Hypothalamus (tissue), 51 donors: ENCODE measurements at places on chromosomes 12 and 14.

- no peak for DNase-seq
Observed at GRCh38 chr12:96500693-96501092, 11.3 kb downstream of the CFAP54 start.

DNA sequence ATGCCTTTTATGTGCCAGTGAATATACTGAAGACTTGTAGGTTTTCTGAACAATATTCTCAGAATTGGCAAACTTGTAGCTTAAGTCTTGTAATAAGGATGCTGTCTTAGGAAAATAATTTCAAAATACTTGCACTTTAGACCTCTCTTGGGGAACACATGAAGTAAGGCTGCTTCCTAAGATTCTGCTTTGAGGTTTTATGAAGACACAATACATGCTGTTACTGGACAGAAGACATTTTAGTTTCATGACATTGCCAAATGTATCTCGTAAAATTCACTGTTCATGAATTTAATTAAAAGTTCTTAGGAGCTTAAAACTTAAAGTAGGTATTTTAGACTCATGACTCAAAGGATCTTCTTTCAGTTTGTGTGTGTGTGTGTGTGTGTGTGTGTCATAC, 80.7 kb downstream of the RAD51B start:
- DNase-seq: no peak

DNA sequence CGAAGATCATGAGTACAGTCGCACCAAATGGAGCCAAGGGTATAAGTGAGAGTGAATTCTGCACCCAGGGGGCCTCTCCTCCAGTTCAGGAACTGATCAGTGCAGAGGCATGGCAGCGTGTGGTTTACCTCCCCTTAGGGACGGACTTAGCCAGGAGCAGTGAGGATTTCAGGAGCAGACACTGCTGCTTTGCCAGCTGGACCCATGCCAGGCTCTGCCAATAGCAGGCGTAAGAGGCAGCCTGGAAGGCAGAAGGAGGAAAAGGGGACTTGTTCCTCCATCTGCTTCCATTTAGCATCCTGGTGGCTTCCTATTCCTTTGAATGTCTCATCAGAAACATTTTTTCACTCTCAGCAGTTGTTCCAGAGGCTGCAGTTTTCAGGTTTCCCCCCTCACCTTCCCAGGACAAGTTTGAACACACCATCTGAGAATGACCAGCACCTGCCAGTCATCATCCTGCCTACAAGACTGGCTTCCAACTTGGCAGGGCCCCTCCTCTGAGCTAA, 137.0 kb upstream of the LMNTD1 start:
- DNase-seq: no peak

DNA sequence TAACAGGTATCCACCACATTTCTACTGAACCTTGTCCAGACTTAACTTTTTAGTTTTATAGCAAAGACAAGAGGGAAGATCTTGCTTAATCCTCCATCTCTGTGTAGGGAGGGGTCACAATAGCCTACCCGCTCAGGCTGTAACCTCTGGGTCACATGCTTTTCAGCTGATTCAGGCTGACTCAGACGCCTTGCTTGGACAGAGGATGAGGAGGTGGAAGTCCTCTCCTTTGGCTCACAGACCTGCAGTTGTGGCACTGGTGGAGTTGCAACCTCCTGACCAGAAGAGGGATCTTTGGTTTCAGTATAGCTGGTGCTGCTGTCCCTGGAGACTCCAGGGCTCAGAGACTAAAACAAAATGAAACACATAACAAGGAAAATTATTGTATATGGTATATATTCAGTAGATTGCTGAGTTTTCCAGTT, 16.2 kb downstream of the ACIN1 start:
- DNase-seq: no peak

- no peak for DNase-seq
Observed at GRCh38 chr12:79063258-79063657, 198.7 kb downstream of the SYT1 start.

DNA sequence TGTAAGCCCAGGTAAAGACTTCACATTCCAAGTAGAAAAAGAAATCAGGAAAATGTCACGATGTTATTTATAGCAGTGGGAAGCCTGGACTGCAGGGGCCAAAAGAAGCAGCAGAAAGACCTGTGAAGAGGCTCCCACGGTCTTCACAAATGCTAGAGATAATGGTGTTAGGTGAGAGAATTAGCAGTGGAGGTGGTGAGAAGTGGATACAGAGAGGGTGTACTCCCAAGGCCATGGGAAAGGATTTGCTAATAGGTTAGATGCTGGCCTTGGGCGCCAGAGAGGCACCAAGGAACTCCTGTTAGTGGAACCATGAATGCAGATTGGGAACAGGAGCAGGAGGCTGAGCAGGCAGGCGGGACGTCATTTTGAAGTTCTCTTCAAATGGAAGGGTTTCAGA, 386.1 kb downstream of the C12orf75 start:
- DNase-seq: no peak

DNA sequence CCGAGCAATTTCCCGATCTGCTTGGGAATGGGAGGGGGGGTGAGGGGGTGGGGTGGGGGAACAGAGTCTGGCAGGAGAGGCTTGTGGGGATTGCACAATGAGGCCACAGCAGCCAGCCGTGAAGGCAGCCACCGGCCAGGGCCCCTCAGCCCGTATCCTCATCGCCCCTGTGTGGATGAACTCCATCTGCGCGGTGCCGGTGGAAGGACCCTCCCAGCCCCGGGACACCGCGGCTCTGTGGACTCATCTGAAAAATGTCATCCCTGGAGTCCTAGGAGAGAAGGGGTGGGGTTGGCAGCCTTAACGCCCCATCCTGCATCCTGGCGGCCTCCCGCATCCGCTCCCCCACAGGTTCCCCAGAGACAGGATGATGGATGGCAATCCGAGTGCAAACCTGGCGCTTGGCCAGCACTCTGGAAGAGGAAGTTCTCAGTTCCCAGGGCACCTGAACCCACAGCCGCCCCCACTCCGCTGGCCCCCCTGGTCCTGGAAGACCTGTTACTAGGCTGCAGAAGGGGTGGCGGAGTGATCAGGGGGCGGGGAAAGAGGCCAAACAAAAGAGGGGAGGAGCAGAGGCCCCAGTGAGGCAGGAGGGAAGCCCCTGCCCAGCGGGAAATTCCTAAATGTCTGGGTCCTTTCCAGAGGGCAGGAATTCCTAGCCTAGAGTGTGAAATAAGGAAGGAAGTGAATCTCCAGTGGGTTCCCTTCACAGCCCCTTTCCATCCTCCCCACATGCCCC, 1.2 kb upstream of the TNFAIP2 start:
- no peak for DNase-seq

DNA sequence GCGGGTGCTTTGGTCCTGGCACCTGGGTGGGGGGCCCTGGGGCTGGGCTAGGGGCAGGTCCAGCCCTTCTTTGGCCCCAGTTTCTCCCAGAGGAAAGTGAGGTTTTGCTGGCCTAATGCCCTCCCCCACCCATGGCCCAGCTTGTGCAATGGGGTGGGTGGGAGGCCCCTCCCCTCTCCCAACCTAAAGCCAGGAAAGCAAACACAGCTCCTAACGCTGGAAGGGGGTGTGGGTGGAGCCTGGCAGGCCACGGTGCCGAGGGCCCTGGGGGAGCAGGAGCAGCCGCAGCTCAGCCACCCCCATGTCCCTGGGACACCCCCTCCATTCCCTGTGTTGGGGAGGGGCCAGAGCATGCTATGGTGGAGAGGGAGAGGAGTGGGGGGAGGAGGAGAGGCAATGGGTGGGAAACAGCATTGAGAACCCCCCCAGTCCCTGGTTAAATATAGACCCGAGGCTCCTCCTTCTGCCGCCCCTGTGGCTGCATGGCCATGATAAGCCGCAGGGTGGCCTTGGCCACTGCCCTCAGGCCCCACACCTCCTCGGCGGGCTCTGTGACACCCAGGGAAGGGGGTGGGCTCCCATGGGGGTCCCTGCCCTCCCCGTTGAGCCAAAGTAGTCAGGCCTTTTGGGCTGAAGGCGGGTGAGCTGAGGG, 4.7 kb downstream of the EXOC3L4 start:
- no peak for DNase-seq

- no peak for DNase-seq
Observed at GRCh38 chr12:71691504-71692129, 5.7 kb downstream of the TMEM19 start.

GRCh38 chr12:98763656-98764055, 118.6 kb downstream of the APAF1 start:
- DNase-seq: no peak
